Putamen (tissue), 1 donor: ENCODE measurements at places on chromosomes 7 and 10.

GRCh38 chr10:6504296-6504695 is 75.8 kb downstream of the PRKCQ start:
- no peak for DNase-seq

DNA sequence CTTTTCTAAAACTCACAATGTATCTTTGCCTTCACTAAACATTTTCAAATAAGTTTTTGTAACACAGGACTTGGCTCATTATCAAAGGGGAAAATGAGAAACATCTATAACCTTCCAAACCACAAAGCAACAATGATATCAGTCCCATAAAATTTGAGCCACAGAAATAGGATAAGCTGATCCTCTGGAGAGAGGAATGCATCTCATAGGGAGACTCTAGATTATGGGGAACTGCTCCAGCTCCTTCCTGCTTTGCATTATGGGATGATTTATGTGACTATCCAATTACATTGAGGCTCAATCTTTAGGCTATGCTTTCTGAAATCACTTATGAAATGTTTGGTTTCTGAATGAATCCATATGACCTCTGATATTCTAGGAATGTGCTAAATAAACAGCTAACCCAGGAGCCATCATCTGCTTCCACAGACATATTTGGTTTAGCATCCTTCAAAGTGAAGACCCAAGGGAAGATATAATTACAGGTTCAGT is 70.4 kb downstream of the CUBN start:
- DNase-seq: no peak

DNA sequence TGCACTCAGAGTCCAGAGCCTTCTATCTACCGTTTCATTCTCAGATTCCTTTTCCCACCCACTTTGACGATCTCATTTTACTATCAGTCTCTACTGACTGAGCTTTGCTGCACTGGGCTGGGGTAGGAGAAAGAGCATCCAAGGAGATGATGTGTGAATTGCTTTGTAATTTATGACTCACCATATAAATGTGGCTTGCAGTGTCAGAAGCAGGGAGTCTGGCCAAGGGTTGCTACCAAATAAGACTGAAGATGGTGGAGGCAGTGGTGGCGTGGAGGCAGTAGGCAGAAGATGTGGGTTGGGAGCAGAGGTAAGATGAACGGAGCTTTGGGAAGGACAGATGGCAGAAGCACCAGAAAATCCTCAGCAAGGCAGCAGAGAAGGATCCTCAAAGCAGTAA is 73.3 kb upstream of the AGK start:
- no peak for DNase-seq

- DNase-seq: no peak
Observed at GRCh38 chr7:41487229-41487940, 215.5 kb downstream of the INHBA start.

GRCh38 chr7:75534727-75535307 is 42.7 kb downstream of the SPDYE5 start:
- DNase-seq: peak; percentile 62

DNA sequence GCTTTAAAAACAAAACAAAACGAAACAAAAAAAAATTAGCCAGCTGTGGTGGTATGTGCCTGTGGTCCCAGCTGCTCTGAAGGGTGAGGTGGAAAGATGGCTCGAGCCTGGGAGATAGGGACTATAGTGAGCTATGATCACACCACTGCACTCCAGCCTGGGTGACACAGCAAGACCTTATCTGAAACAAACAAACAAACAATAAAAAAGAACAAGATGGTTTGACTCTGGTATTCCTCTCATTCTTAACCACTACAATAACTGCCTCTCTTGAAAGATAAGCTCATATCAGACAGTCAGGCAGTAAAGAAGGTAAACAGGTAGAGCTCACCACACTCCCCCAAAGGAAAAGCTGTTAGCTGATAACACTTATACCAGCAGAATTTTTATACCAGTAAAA is 14.1 kb upstream of the DUSP5 start:
- no peak for DNase-seq

- DNase-seq: peak; percentile 77
Observed at GRCh38 chr7:14024406-14024805, 34.9 kb upstream of the ETV1 start.

DNA sequence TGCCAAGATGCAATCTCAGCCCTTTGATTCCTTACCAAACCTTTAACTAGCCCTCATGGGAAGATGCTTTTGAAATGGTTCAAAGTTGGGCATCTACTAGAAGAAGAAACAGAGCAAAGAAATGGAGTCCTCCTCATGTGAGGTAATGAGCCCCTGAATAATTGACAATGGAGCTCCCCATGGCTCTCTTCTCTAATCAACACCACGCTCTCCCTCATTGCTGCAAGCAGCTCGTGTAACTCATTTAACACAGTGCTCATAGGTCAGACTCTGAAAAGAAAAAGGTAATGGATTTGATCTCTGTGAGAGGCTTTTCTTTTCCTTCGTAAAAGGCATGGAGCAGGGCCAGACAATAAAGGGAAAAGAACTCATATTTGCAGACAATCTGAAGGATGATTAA is 312.8 kb downstream of the PHTF2 start:
- no peak for DNase-seq

- no peak for DNase-seq
Observed at GRCh38 chr10:96259150-96259549, 12.2 kb downstream of the BLNK start.

GRCh38 chr10:78197628-78198272 is 164.1 kb downstream of the RPS24 start:
- no peak for DNase-seq
